Upper lobe of left lung (tissue), 6 donors: ENCODE measurements at places on chromosomes 1 and 21. TPM values are rescaled to one million over a fixed set of nuclear protein-coding genes. Genes with fewer than 3 reads are reported as not detected.

NKAIN1 gene
- total RNA-seq: not detected

SNX7 gene
- total RNA-seq: 13.7 TPM

PDE9A gene
- 6.9 TPM for total RNA-seq

FCRL6 gene
- total RNA-seq: 3.5 TPM

TLCD4 gene
- total RNA-seq: 10.0 TPM

GIPC2 gene
- 1.5 TPM for total RNA-seq

DIO1 gene
- not detected for total RNA-seq

KRTAP7-1 gene
- total RNA-seq: not detected

IL20 gene
- total RNA-seq: not detected
